ENCODE measurements at places on chromosomes 11 and 22. TPM values are rescaled to one million over a fixed set of nuclear protein-coding genes. Genes with fewer than 3 reads are reported as not detected.

VSIG2 gene
- not detected for total RNA-seq

POU2AF2 gene
- total RNA-seq: not detected

DBX1 gene
- not detected for total RNA-seq

PIWIL4 gene
- 4.5 TPM for total RNA-seq

C11orf65 gene
- total RNA-seq: not detected

ZNRF3 gene
- total RNA-seq: 49.1 TPM

RASD2 gene
- 6.6 TPM for total RNA-seq

CPSF7 gene
- 22.9 TPM for total RNA-seq

MUC6 gene
- total RNA-seq: not detected

PKP3 gene
- not detected for total RNA-seq

MYEOV gene
- total RNA-seq: not detected

MYO7A gene
- total RNA-seq: 46.4 TPM

LDHA gene
- 422 TPM for total RNA-seq

RRAS2 gene
- 28.1 TPM for total RNA-seq

OR4A47 gene
- not detected for total RNA-seq

DNAJB7 gene
- total RNA-seq: not detected

MS4A15 gene
- not detected for total RNA-seq

ZNF280A gene
- not detected for total RNA-seq

C22orf31 gene
- total RNA-seq: not detected

TRIM64 gene
- total RNA-seq: not detected

All from ascending aorta (tissue), 2 donors.